ENCODE measurements at places on chromosomes 7 and 10.

DNA sequence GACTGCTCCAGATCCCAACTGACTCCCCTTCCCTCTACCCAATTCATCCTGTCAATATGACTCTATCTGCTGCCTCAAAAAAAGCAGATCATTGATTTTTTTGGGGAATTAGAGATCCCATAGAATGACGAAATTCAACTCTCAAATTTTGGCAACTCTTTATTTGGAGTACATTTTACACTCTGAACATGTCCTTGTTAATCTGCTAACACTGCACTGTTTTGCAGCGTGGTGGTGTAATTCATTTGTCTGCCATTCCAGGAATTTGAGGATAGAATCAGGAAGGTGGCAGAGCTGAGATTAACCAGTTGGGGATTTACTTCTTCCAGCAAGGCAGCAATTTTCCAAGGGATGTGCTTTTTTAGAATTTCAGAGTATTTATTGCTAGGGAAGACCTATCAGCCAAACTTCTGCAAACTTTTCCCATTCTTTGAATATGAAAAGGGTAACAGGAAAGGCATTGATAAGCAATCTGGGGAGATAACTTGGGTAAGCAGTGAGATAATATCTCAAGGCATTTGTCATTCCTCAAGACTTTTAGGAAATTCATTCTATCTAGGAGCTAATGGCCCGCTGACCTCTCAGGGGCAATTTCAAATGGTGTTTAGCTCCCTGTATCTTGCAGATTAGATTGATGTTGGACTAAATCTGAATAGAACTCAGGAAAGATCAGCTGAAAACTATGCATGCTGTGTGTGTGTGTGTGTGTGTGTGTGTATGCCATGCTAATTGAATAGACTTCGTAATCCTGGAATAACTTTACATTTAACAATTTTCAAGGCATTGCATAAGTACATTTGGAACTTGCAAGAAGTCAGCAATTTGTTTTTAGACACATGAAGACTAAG is 9.7 kb downstream of the BAMBI start:
- DNase-seq = no peak

- DNase-seq = no peak
Measured at GRCh38 chr7:30252885-30253795, 31.3 kb upstream of the ZNRF2 start.

DNA sequence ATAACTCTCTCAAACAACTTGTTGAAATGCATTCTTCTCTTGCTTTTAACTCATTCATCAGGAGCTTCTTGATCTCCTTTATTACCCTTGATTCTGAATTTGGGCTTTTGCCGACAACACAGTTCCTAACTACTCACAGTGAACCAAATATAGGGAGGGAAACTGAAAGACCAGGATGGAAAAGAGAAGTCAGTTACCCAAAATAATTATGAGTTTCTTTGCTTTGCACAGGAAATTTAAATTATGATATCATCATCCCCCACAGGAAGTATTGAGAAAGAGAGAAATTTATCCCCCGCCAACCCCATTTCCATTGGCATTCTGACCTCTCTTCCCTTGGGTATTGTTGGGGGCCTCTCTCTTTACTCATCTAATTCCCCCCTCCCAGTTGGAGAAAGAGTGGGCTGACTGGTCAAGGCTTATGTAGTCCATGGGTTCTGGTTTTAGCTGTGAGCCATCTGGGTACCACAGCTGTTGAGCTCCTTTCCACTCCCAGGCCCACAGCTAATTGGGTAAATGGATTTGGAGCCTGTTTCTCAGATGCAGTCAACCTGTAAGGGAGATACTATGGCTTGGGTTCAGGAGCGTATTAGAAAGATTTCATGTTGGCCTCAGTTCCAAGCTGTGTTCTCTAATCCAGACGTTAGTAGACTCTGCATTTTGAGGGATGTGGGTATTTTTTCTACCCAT is 109.0 kb downstream of the FZD1 start:
- DNase-seq = no peak

DNA sequence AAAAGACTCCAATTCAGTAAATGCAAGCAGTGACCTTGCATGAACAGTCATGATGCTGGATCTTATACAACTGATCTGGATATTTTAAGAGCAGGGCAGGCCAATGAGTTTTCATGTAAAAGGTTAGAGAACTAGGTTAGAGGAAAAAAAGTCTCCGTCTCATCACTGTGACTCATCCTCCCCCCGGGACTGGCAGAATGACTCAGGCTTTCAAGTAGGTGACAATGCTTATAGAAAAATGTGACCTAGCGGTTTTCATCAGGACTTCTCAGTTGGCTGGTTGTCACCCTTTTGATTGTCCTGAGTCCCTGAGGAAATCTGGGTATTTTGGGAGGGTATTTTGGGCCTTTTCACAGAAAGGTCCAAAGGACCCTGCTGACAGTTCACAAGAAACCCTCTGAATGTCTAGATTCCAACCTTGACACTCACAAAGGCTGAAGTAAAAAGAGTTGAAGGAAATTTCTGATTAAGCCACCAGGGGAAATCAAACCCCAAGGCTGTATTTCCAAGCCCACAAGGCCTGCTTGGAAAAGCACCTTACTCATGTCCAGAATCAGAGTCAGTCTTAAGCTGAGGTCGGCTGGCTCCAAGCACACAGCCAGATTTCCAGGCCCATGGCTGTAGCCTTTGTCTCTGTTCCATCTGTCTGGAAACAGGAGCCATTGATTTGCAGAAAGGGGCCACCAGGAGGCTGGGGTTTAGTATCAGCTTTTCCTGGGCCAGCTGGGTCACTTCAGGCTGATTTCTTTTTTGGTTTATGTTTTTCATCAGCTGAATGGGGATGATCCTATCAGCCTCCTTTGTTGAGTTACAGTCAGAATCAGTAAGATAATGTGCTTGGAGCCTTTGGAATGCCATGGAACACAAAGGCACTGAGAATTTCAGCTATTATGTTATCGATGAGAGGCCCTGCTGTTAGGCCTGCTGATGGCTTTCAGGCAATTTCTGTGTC is 226.4 kb upstream of the HABP2 start:
- DNase-seq = peak; percentile 81

- DNase-seq = no peak
Measured at GRCh38 chr10:19592276-19592675, 224.0 kb upstream of the PLXDC2 start.

DNA sequence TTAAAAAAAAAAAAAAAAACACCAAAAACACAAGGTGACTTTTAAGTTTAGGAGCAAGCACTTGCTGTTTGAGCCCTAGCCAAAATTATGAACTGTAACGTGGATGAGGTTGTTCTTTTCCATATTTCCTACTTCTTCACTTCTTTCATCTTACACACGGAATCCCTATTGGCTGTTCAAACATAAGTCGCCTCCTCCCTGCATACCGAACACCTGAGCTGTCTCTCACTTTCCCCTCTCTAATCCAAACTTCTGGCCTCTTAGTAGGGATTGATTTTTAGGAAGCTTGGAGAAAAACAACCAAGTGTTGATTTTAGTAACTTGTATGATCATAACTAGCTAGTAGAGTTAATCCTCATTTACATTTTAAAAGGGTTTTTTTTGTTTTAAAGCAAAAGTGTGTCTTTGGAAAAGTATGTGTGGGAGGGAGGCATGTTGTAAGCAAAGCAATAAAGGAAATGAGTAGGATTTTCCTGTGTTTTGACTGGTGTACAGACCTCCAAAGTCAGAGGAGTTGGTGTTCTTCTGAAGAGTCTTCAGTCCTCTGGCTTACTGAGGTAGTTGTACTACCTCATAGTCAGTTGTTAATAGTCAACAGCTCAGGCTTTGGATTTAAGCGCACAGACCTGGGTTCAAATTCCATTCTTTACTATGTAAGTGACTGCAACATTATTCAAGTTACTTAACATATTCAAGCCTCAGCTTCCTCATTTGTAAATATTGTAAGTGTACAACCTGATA is 39.3 kb downstream of the RABGEF1 start:
- no peak for DNase-seq

- DNase-seq = no peak
Measured at GRCh38 chr7:36810032-36810431, 85.7 kb upstream of the AOAH start.

GRCh38 chr7:128904381-128905197 is 5.9 kb downstream of the KCP start:
- no peak for DNase-seq

DNA sequence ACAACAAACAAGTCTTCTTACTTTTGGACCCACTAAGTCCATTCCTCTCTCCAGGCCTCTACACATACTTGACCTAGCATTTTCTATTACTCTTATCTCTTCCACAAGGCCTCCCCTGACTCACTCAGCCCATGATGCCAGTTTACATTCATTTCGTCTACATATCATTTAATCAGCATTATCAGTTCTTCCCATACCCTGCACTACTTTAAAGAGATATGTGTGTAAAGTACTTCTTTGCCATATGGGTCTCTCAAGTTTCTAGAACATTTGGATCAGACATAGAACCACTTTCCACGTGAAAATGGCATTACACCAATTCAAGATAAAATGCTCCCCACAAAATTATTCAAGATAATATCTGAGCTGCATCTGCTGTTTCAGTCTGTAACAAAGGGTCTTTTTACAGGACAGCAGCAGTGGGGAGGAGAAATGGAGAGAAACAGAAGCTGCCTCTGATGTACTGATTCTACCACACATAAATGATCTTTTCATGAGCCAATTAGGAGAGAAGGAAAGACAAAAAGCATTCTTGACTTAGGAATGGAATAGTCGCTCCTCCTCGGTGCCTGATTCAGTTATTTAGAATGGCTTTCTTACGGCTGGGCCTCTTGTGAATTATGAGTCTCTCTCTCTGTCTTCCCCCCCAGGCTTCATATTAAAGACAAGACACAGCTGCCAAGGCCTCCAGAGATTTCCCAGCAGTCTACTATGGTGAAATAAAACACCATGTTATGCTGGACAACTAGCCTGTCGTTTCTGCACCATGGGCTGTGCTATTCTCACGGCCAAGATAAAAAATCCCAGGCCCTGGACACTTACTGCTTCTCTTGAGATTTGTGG is 46.9 kb upstream of the SEPTIN7 start:
- DNase-seq = peak; percentile 60

DNA sequence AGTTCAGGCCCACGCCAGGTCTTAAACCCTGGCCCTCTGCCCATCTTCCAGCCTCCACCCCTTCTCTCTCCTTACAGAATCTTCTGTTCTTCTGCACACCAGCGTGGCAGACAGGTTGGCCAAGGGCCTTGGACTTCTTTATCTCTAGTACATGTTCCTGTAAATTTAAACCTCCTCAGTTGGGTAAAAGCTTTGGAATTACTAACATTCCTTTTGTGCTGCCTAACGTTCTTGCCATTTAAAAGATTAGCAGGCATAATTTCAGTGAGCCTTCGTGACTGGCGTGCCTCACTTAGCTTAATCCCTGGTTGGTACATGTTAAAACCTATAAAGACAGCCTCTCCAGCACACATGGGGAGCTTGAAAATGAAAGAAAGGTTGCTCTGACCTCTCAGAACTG is 192.2 kb downstream of the CUX1 start:
- DNase-seq = no peak

- no peak for DNase-seq
Measured at GRCh38 chr7:117937753-117938483, 64.7 kb upstream of the CTTNBP2 start.

DNA sequence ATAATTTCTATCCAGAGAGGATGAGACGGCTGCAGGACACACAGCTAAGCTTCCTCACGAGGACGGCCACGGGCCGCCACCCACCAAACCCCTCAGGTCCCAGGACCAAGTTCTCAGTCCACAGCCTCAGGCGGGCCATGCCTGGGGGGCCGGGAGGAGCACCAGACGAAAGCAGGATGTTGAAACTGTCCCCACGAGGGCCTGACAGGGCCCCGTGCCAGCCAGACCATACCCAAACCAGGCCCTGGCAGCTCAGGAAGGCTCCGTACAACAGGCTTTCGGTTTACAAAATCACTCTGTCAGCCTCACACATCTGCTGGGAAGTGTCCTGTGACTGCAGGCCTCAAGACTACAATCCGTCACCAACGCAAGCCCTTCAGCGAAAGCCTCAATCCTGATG is 14.5 kb downstream of the TUBGCP2 start:
- DNase-seq = no peak

- no peak for DNase-seq
Measured at GRCh38 chr10:13784067-13784466, 197.3 kb downstream of the PRPF18 start.

DNA sequence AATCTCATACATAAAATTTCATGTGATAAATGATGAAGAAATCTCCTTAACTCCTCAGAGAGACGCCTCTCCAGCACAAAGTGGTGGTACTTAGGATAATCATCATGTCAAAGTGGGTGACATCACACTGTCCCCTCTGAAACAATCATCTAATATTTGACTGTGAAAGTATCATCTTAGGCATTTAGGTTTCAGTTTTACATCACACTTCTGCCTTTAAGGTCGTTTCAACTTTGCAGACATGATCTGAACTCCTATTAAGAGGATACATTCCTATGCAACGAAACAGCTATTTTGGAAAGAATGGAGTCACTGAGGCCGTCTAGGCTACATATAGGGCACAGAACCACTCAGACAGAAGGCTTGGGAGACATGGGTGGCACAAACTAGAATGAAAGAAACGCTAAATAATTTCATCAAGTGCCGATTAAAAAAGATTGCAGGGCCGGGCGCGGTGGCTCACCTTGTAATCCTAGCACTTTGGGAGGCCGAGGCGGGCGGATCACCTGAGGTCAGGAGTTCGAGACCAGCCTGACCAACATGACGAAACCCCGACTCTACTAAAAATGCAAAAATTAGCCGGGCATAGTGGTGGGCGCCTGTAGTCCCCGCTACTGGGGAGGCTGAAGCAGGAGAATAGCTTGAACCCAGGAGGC is 2.0 kb downstream of the VOPP1 start:
- DNase-seq = no peak

DNA sequence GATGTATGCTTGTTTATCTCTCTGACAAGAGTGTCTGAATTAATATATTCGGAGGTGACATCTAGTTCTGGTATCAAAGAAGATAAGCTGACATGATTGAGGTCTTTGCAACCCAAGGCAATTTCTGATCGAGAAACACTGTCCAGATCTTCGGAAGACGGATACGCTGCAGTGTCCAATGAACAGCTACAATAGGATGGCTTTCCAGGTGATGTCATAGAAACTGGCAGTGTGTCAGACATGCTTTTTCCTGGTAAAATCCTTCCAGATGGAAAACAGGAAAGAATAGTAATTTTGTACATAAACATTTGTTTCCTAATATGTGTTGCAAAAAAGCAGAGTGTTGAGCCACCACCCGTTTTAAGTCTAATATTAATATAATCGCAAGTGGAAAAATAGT is 33.4 kb downstream of the VWDE start:
- DNase-seq = no peak

- no peak for DNase-seq
Measured at GRCh38 chr7:116829041-116829440, 33.3 kb upstream of the CAPZA2 start.

GRCh38 chr7:5502721-5503243 is 79.1 kb upstream of the TNRC18 start:
- DNase-seq = no peak

DNA sequence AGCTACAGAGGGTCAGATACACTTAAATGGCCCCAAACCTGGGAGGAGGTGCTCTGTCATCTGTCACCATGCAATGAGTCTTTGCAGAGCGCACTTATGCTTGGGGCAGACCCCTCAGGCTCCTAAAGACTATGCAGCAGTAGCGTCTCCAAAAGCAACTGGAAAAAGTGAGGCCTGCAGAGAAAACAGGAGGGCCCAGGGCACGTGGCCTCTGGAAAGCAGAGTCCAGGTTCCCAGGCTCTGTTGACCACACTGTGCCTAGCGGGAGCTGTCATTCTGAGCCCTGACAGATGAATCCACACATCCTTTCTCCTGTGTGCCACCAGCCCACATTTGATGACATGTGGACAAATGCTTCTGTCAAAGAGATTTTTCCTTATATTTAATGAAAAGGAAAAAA is 66.4 kb downstream of the MINDY4 start:
- no peak for DNase-seq

- DNase-seq = no peak
Measured at GRCh38 chr7:107563081-107563774, 492 bp downstream of the COG5 start.

- no peak for DNase-seq
Measured at GRCh38 chr7:30906515-30907240, 5.0 kb upstream of the AQP1 start.
